ENCODE measurements at places on chromosomes 2 and 18.
A peak's percentile ranks its signal among the peaks of the same experiment; 100 is the strongest.

- no peak for DNase-seq
Observed at GRCh38 chr18:12645254-12645653, 12.7 kb downstream of the SPIRE1 start.

DNA sequence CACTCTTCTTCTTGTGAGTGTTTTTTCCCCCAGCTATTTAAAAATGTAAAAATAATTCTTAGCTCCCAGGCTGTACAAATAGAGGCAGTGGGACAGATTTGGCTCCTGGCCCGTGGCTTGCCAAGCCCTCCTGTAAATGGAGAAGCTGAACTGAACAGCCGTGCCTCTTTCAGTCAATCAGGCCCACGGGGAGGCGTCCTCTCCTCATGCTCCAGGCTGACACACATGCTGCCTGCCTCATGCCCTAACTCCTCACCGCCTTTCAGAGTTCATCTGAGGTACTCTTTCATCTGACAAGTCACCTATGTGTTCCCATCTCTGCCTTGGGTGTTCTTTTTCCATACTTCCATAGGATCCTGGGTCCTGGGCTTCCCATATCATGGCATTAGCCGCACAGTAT, 58.9 kb downstream of the BMP10 start:
- no peak for DNase-seq

GRCh38 chr2:101380376-101380775, 6.9 kb downstream of the CREG2 start:
- DNase-seq = no peak

DNA sequence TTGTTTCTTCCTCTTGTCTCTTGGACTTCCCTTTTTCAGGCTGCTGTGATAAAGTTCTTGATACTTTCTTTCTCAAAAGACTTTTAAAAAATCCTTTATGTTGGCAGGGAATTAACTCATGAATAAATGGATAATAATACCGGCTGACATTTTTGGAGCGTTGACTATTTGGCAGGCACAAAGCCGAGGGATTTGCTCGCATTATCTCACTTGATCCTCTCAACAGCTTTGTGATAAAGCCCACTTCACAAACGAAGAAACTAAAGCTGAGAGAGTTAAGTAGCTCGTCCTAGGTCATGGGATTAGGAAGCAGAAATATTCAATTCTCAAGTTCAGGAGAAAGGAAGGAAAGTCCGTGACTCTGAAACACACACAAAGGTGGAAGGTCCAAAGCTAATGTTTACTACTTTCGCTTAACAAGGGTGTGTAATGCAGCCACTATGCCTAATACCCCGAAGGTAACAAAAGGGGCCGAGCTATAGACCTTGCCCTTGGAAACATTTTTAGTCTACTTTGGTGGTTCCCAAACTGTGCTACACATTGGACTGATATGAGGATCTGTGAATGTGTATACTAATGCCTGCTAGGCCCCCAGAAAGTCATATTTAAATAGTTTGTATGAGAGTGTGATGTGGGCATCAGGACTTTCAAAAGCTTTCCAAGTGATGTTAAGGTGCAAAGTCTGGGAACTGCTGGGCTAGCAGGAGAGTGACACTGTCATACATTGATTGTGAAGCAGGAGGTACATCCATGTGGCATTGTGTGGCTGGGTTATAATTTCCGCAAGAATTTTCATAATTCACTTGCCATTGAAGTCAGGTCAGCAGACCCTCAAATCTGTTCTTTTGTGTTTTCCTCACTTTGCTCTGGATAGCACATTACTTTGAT, 508.4 kb downstream of the PLCL1 start:
- DNase-seq = no peak

DNA sequence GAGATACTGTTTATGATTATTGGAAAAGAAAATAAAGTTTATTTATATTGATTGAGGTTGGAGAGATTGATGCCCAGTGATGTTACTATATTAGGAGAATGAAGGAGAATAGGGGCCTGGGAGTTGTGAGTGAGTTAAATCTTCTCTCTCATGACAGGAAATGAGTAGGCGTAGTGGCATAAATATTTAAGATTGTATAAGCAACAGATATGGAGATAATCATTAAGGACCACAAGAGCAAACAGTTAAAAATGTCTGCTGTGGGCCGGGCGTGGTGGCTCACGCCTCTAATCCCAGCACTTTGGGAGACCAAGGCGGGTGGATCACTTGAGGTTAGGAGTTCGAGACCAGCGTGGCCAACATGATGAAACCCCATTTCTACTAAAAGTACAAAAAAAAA, 62.7 kb downstream of the PTRHD1 start:
- no peak for DNase-seq

DNA sequence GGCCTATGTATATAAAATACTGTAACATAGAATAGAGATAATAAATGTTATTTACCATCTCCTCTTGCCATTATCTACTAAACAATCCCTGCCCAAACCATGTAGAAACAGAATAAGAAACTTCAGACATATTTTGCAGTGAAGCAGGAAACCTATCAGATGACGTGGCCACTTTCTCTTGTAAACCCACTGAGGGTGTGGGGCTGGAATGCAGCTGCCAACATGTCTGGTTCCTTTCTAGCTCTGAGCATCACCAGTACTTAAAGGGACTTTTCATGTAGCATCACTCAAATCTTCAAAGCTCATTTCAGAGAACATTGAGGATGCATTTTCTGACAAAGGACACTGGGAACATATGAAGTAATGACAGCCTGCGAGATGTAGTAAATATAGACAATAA, 251.8 kb downstream of the LPIN1 start:
- DNase-seq = no peak

- DNase-seq = peak; percentile 46
Observed at GRCh38 chr18:35387152-35387571, 10.0 kb upstream of the ZNF396 start.

DNA sequence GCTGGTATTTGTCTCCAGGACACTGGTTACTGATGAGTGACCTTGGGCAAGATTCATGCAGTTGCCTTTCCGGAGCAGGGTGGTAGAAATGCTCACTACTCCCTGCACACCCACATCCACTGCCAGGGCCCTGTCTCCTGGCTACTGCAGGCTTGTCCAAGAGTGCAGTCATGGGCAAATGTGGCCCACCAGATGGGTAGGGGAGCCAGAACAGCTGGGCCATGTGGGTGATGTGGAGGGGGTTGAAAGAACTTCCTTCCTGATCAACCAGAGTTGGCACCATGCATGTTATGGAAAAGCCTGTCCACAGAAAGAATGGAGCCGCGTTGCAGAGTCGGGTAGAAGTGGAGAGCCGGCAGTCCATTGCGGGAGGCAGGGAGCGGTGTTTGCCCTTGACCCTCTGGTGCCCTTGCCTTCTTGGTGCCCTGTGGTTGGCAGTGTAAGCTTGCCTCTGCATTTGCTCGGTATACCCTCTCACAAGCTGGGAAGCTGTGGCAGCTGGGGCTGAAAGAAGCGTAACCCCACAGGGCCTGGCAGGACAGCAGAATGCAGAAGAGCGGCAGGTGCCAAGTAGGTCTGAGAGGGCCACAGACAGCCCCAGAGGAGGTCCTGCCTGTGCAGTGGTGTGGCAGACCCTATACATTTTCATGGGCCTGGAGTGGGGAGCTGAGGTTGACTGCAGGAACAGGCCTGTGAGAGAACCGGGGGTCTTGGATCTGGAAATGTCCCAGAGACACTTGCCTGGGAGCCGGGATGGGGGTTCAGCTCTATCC, 253.2 kb downstream of the TFCP2L1 start:
- DNase-seq = no peak

DNA sequence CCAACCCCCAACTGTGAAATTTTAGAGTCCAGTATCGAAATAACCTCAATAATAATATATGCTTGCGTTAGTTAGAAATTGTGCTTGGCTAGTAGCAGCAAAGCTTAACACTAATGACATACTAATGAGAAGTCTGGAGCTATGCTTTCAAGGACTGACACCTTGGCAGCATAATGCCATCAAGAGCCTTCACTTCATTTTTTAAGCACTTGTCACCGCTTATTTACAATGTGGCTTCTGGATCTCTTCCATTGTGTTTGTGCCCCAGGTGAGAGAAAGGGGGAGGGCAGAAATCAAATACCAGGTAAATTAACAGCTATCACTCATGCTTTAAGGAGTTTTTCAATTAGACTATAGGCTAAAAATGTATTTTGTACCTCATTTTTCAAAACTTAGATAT, 101.5 kb downstream of the CDH7 start:
- DNase-seq = no peak

DNA sequence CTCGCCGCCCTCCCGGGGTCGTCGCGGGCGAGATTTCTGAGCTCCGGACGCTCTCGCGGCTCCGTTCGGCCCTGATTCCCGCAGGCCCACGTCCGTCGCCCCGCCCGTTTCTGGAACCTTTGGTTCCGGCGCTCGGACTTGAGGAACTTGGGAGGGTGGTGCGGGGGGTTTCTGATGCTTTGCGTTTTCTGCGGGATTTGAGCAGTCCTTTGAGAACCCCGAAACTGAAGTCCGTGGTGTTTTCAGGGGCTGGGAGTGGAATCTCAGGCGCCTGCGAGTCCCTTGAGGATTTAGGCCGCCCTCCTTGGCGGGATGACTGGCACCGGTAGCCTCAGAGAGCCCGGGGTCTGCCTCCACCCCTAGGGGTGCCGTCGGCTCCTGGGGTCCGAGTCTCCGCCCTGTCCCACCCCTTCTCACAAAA, 336 bp downstream of the THNSL2 start:
- no peak for DNase-seq

- DNase-seq = no peak
Observed at GRCh38 chr18:24456549-24456948, 3.9 kb upstream of the HRH4 start.

DNA sequence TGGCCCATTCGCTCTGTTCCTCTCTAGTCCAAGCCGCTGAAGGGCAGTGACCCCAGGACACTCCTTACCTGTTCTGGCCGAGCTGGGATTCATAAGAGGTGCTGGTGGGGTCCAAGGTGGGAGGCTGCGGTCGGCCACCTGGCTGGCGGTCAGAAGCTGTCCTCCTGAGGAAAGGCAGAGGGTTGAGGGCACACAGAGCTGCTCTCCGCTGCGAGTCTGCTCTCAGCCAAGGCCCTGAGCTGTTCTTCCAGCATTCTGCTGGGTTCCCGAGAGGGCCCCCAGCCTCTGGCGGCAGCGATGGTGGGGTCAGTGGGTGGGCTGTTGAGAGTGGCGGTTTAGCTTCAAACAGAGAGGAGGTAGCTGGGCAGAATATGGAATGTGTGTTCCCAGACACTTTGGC, 3.8 kb downstream of the PCARE start:
- no peak for DNase-seq

DNA sequence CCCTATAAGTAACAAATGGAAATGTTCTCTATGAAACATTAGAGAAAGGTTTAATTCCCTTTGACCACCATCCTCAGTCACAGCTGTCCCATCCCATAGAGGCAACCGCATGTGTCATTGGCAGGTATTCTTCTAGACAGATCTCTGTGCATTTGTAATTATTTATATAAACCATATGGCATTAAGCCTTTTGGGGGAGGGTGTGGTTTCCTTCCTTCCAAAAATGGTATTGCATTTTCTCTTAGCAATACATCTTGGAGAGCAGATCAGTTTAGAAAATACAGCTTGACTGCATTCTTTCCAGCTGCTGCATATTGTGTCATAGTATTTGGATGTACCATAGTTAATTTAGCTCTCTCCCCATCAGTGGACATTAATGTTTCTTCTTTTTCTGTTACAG, 57.7 kb downstream of the LCLAT1 start:
- no peak for DNase-seq

DNA sequence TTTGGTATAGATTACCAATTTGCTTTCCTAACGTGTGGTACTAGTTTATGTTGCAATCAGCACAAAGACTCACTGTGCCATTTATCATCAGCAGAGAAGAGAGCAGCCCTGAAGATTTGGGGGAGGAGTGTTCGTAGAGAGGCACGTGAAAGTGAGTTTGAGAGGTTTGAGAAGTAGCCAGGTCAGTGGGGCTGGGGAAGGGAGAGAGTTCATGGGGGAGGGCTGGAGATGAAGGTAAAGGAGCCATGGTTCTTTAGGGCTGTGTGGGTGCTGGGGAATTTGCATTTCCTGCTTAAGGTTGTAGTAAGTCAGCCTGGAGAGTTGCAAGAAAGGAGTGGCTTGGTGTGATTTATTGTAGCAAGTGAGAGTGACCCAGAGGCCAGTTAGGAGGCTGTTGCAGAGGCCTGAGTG, 172.1 kb downstream of the NEDD4L start:
- DNase-seq = no peak

- DNase-seq = no peak
Observed at GRCh38 chr2:84373391-84373790, 85.7 kb downstream of the SUCLG1 start.

- no peak for DNase-seq
Observed at GRCh38 chr18:3152294-3152693, 67.5 kb downstream of the MYOM1 start.

DNA sequence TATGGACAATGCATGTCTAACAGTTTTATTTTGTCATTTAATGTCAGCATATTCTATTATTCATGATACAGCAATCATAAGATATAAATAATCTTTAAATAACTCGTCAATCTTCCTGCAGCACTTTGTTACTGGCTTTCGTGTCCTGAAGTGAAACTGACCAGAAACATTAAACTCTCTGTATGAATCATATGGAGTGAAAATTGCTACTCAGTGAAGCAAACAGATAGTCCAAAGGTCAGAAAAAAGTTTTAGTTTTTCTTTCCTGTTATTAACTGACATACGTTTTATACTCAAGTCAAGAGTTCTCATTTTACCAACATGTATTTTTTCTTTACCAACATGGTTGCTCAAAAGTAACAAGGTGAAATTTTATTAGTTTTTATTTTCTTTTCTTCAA, 106.8 kb upstream of the GALNT5 start:
- no peak for DNase-seq

- DNase-seq = peak; percentile 40
Observed at GRCh38 chr2:79219383-79219988, 59.9 kb upstream of the REG3A start.

DNA sequence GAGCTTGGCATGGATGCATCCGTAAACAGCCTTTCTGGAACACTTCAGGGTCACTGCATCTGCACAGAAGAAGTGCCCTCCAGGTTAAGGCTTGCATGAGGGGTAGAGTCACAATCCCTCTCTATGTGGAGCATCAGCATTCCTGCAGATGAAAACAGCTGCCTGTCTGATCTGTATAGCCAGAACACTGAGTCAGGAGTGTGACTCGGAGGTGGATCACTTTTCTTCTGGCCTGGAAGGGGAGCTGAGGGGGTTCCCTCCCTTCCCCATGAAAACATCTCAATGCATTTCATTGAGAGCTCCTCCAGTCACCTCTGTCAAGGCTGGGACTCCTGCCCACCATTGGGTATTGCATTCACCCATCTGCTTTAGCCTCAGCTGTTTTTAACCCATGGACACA, 72.5 kb upstream of the SERPINE2 start:
- no peak for DNase-seq

- no peak for DNase-seq
Observed at GRCh38 chr2:105865222-105865913, 120.7 kb downstream of the NCK2 start.

DNA sequence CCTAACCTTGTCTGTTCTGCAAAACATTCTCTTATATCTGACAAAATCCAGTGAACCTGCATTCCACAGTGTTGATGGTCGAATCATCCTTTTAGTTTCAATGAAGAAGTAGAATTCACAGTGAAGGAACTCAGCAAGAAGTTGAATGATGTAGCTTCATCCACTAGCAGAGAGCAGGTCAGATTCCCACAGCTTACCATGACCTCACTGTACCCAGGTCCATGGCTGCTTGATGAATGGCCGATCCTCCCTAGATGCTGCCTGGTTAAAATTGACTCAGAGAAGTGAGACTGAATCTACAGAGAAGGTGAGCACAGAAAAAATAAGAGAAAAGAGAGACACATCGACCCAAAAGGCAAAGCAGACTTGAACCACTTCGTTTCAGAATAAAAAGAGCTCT, 906.0 kb upstream of the CHAC2 start:
- no peak for DNase-seq

Data from HEK293T (cell line).